ENCODE measurements at places on chromosomes 3 and 15. TPM values are rescaled to one million over a fixed set of nuclear protein-coding genes. Genes with fewer than 3 reads are reported as not detected.

GRCh38 chr3:16227566-16227965, 37.2 kb downstream of the DPH3 start:
- no peak for DNase-seq

- DNase-seq, result no peak
These were observed 426.6 kb upstream of the THBS1 start for GRCh38 chr15:39154227-39154638.

GRCh38 chr15:26804063-26804804, 31.4 kb upstream of the GABRB3 start:
- DNase-seq, result no peak

GRCh38 chr15:88905576-88905975, 7.6 kb downstream of the MFGE8 start:
- no peak for DNase-seq

- DNase-seq, result no peak
These were observed 400.6 kb downstream of the ZBTB20 start for GRCh38 chr3:114746502-114746901.

DNA sequence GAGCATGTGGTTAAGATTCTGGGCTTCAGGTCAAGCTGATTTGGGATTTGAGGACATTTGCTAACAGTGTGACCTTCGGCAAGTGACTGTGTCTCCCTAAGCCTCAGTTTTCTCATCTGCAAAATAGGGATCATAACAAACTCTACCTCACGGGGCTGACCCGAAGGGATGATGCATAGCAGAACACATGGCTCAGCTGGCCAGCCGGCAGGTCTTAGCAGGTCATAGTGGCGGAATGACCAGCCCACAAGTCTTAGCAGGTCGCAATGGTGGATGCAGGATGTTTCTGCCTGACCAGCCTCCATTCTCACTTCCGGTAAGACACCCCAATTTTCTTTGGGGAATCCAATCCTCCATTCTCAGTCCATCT, 63.3 kb downstream of the IQSEC1 start:
- DNase-seq, result no peak

- no peak for DNase-seq
These were observed 6.1 kb downstream of the ISLR2 start for GRCh38 chr15:74136540-74136813.

DNA sequence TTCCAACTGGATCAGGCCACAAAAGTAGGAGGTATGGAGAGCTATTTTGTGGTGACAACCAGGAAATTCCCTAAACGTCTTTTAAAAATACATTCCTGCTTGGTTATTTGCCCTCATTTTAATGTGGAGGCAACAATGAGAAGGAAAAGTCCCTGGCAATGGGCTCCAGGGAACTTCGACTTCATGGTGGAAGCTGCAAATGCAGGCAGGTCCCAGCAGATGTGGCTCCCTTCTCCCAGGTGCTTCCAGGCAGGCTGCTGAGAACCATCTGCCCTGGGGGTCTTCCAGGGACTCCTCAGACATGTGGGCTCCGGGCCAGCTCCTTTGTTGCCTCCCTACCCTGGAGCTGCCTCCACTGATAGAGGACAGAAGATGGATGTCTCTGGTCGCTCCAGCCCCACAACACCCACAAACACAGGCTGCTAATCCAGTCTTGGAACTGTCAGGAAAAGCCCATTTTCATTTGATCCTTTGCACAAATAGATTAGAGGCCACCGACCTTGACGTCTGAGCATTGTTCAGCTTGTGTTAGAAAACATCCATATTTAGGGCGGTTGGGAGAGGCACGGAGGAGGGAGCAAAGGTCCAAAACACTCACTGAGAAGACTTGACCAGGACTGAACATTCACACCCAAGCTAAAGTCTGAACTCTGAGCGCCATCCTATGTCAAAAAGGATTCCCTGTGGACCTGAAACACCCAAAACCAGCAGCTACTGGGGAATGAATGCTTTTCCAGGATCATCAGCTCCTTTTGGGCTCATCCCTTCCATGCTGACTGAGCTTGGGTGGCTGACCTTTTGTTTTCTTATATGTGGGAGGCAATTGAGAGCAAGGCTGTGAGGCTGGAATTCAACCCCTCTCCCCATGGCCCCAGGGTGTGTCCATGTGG, 30.2 kb upstream of the SLCO2A1 start:
- no peak for DNase-seq

- DNase-seq, result no peak
These were observed 43.7 kb upstream of the KCNMB2 start for GRCh38 chr3:178492491-178492890.

The TTLL13 gene
- not detected for polyA plus RNA-seq

The CILP gene
- polyA plus RNA-seq, result 0.50 TPM

The PTPRG gene
- 15.2 TPM for polyA plus RNA-seq

The ZBTB47 gene
- polyA plus RNA-seq, result 4.1 TPM

The CLDN16 gene
- not detected for polyA plus RNA-seq

The INSYN1 gene
- polyA plus RNA-seq, result 5.4 TPM

The P3H2 gene
- polyA plus RNA-seq, result 72.8 TPM
